Renal cortex interstitium (tissue), 15 donors: ENCODE measurements at places on chromosomes 13 and 19.
A peak's percentile ranks its signal among the peaks of the same experiment; 100 is the strongest.

DNA sequence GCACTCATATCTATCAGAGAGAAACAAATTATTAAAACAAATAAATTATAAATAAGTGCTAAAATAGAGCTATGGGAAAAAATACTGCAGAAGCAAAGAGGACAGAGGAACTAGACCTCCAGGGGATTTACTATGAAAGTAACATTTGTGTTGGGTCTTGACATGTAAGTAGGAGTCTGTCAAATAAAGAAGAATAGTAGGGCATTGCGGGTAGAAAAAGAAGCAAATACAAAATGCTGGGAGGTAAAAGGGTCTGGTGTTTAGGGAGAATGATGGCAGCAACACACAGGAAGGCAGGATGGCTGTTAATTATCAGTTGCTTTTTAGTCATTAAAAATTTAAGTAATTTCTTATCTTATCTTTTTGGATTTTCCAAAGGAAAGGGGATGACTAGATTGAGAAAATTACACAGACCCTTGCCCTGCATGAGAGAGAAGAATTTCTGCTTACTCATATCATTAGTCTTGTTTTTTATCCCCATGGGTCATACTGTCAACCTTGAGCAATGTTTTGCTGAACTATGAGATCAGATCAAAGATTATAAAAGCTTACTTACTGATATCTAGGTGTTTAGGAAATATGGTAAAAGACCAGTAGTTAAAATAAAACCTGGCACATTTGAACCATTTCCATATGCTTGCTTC is 472.7 kb downstream of the DIAPH3 start:
- no peak for DNase-seq

- no peak for DNase-seq
Measured at GRCh38 chr13:44899967-44900366, 89.3 kb downstream of the NUFIP1 start.

DNA sequence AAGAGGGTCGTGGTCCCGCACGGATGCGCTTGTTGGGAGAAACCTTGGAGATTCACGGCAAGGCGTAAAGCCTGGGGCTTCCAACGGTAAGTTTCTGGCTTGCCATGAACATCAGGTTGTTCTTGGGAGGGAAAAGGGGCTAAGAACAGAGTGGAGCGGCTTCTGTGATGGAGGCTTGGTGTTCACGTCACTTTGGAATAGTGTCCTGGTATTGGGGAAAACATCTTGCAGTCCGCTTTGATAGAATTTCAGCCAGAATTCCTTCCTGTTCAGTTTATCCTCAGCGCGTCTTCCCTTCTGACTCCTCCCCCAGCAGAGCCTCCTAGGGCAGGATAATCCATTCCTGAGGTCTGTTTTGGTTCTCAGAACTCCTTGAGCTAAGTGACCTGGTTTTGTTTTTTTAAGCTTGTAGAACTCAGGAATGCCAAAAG is 2.0 kb downstream of the KCTD15 start:
- DNase-seq, result no peak

DNA sequence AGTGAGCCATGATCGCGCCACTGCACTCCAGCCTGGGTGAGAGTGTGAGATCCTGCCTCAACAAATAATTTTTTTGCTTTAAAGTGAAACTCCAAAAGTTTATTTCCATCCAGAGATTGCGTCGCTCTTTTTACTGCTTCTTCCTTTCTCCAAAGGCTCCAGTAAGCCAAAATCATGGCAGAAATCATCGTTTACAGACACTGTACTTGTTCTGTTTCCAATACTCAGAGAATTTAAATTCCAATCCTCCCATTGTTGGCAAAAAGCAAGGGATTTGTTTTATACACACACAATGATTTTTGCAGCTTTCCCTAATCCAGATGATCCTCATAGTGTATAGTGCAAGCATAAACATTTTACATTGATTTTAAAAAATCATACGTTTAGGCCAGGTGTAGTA is 15.3 kb downstream of the FBXO27 start:
- no peak for DNase-seq

DNA sequence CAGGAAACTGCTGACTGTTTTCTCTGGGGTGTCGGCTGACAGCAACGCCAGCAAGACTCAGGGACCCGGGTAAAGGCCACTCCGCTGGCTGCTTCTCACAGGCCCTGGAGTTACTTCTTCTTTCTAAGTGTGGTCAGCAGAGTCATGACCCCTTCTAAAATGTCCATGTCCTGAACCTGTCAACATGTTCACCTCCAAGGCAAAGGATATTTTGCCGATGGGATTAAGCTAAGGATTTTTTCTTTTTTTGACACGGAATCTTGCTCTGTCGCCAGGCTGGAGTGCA is 7.9 kb downstream of the PEX11G start:
- DNase-seq, result no peak

DNA sequence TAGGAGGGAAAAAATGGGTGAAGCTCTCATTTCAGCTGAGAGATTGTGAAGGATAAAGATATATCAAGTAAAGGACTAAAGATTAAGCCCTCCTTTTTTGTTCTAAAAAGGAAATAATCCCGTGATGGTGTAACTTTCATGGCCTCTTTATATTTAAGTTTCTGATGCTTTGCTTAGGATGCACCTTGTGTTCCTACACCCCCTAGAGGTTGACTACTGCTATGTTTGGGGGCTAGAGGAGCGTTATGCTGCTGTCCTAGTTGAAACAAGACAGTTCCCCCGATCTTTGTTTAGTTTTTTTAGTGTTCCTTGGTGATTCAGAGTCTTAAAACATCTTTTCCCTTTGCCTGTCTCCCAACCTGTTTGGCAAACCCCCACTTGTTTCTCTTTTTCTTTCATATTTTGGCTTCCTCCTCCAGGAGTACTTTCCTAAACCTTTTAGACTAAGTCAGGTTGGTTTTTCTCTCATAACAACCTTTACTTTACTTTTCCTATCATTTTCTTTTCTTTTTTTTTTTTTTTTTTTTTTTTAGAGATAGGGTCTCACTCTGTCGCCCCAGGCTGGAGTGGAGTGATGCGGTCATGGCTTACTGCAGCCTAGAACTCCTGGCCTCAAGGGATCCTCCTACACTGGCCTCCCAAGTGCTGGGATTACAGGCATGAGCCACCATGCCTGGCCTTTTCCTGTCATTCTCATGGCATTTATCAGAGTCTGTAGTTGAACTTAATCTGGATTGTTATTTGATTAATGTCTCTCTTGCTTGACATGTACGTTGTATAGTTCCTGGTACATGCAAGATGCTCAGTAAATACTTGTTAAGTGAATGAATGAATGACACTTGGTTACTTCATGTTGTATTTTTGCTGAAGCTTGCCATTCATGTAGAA is 2.8 kb downstream of the UBA2 start:
- DNase-seq, result no peak

GRCh38 chr19:7833225-7834099 is 3.4 kb downstream of the EVI5L start:
- no peak for DNase-seq

- no peak for DNase-seq
Measured at GRCh38 chr19:30235946-30236345, 136.2 kb upstream of the ZNF536 start.

DNA sequence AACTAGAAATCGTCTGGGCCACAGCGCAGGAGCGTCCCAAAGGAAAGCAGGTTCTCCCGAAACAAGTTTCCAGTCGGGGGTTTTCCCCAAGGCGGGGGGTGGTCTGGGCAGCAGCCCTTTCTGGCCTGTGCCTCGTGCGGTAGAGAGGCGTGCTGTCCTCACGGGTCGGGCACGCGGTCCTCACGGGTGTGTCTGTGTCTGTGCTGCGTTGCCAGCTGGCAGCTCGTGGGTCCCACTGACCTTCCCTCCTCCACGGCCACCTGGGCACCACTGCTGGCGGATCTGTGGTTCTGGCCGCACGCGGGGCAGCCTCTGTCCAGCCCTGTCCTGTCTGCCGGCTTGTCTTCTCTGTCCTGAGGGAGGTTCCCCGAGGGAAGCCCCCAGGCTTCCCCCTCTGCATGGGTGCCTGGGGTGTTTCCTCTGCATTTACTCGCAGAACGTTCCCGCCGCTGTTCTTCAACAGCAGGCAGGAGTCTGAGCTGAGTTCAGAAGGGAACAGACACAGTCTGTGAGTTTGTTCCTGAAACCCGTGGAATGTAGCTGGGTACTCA is 98.2 kb upstream of the MCF2L start:
- no peak for DNase-seq

- no peak for DNase-seq
Measured at GRCh38 chr19:6062961-6063575, 47.2 kb downstream of the RFX2 start.

DNA sequence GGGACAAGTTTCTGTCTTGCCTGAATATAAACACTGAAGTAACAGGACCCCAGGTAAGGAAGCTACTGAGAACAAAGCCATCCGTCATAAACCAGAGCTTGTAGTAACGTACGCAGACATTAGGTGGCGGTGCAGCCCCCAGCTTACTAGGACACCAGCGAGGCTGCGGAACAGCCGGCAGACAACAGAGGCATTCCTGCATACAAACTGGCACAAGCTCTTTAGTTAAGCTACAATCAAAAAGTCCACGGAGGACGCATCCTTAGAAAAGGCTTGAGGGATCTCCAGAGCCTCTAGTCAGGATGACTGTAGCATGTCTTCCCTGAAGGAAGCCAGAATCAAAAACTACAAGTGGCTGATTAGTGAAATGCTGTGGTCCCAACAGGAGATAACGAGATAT is 26.2 kb downstream of the ZNF160 start:
- DNase-seq, result peak; percentile 41

GRCh38 chr19:13010992-13011652 is 15.8 kb downstream of the NFIX start:
- no peak for DNase-seq
